A549 (cell line): ENCODE measurements at places on chromosomes 5 and 9. TPM values are rescaled to one million over a fixed set of nuclear protein-coding genes. Genes with fewer than 3 reads are reported as not detected.

- DNase-seq: no peak
These were observed 68.5 kb downstream of the OSTF1 start for GRCh38 chr9:75156858-75157257.

GRCh38 chr5:180193749-180194375 lies 15.1 kb downstream of the RASGEF1C start:
- no peak for DNase-seq

GRCh38 chr5:170630226-170630625 lies 126.4 kb downstream of the KCNIP1 start:
- DNase-seq: no peak

- no peak for DNase-seq
These were observed 62.4 kb downstream of the MFAP3 start for GRCh38 chr5:154101184-154101583.

DNA sequence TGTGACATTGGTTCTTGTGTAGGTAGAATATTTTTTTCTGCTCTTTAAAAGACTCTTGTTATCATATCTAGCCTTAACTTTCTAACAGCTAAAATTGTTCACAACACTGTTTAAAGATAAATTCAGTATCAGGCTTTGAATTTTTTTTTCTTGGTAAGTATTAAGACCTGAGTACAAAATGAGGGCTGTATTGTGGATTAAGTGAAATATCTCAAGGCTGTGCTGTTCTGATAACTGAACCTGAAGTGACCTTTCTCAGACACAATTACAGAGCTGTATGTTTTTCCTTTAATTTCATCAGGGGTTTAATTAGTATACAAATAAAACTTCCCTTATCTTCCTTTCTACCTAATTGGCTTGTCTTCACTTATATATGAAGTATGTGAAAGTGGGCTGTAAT lies 290.5 kb downstream of the CCDC171 start:
- DNase-seq: no peak

The BRINP1 gene
- polyA plus RNA-seq: 0.14 to 0.45 TPM (median 0.17 TPM) in 3 replicates

DNA sequence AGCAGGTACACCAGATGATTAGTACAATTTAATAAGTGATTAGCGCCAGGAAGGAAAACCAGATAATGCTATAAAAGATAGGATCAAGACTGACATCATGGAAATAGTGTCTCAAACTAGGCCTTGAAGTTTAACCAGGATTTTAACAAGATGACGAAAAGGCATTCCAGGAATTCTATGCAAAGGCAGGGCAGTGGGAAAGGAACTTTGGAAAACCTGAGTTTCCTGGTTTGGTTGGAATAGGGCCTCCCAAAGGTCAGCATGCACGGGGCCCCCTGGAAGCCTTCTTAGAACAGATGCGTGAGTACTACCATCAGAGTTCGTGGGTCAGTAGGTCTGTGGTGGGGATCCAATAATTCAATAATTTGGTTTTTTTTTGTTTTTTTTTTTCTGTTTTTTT lies 935.2 kb upstream of the DMAC1 start:
- DNase-seq: no peak

The DNAH5 gene
- polyA plus RNA-seq: 0.15 to 0.24 TPM (median 0.21 TPM) in 3 replicates
